ENCODE measurements at places on chromosomes 12 and 14.

DNA sequence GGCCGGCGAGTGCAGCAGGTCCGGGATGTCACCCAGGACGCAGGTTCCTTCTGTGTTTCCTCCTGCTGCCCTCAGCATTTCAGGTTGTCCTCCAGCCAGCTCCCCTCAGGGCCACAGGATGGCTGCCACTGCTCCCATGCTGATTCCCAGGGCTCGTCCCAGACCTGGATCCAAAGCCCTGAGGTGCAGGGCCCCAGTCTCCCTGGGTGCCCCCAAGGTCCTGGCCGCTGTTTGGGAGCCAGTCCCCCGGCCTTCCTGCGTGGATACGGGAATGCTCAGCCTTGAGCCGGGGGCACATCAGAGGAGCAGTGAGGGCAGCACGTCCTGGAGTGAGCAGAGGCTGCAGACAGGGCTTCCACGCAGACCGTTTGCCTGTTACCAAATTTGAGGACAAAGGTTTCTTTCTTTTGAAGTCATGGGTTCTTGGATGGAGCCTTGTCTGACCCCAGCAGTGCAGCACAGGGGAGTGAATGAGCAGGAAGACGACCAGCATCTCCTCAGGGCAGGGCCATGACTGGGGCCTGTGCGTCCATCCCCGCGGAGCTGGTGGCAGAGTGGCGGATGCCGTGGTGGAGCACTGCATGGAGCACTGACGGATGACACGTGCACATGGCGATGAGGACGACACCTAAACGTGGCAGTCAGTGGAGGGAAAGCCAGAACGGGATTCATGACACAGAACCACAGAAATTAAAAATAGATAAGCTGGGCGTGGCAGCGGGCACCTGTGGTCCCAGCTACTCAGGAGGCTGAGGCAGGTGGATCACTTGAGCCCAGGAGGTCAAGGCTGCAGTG lies 12.5 kb upstream of the CACNA2D4 start:
- DNase-seq, result no peak

DNA sequence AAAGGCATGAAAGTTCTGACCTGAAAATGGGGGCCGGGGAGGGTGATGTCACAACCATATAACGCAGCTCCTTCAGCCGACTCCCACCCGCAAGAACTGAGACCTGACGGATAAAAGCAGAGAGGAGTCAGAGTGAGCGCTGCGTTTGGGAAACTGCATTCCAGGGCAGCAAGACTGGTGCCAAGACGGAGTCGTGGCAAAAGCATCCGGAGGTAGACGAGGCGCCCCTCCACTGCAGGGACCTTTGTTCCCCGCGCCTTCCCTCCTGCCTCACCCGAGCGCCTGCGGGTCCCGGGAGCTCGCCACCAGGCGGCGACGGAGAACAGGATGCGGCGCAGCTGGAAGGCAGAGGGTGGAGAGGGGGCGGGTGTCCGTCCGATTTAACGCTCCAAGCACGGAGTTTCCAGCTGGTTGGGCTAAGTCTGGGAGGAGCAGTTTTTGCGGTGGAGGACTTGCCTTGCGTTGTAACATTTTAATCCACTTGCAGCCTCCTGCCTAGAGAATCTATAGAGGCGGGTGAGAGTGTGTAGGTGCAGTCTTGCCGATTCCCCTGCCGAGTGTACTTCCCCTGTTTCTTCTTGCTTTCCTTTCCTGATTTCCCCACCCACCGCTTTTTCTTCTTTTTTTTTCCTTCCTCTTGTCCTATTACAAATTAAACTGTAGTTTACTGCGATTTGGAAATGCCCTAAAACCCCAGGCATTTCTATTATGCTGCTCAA lies 1.2 kb upstream of the CPNE8 start:
- DNase-seq, result peak; percentile 85

DNA sequence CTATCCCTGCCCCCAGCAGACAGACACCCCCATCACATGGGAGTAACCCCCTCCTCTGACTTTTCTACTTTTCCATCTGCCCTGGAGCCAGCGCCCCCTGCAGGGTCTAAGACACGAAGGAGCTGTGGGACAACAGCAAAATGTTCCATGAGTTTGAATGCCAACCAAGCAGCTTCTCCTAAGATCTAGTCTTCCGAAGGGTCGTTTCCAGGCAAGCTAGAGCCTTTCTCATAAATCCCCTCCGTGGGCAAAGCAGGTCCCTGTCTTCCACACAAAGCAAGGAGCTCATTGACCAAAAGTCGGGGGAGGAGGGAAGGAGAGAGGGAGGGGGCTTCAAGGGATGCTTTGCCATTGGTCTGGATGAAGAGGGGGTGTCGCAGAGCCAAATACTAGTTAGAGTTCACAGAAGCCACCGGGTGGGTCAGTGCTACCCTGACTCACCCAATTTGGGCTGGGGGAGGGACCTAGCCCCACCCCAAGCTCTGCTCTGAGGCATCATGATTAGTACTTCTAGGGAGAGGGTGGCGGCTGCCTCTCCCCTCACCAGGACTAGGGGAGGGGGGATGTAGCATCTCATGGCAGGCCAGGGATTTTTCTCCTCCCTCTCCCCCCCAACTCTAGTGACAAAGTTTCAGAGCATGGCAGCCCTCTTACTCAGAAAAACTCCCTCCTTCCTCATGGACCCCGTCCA lies 1.6 kb downstream of the MSI1 start:
- DNase-seq, result no peak

DNA sequence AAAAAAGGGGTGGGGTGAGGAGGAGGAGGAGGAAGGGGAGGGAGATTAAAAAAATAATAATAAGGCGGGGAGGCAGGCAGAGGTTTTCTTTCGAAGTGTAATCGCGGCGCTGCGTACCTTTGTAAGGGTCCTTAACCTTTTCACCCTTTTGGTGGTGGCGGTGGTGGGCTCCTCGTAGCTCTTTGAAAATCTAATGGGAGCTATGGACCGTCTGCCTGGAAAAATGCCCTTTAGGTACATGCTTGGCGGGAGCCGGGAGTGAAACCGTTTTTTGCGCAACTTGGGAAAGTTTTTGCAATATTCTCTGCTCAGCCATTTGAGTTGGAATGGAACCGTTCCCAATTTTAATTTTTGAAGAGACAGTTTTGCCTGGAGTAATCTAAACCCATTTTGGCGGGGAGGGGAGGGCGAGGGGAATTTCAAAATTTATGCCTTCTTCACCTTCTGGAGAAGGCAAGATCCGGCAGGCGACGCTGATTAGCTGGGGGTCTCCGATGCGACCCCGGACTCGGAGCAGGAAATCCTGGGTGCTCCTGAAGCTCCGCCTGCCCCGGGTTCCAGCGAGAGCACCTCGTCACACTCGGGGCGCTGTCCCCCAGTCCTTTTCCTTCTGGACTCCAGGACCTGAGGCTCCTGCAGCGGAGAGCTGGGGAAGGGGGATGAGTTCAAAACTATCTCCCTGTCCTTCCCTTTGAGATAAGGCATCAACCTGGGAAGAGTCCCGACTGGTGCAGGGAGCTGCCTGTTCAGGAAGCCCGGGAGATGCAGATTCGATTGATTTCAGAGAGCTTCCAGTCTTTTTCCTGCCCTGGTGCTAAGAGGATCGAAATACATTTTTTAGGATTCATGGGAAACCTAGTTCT lies 74.6 kb upstream of the TBX5 start:
- DNase-seq, result peak; percentile 24

DNA sequence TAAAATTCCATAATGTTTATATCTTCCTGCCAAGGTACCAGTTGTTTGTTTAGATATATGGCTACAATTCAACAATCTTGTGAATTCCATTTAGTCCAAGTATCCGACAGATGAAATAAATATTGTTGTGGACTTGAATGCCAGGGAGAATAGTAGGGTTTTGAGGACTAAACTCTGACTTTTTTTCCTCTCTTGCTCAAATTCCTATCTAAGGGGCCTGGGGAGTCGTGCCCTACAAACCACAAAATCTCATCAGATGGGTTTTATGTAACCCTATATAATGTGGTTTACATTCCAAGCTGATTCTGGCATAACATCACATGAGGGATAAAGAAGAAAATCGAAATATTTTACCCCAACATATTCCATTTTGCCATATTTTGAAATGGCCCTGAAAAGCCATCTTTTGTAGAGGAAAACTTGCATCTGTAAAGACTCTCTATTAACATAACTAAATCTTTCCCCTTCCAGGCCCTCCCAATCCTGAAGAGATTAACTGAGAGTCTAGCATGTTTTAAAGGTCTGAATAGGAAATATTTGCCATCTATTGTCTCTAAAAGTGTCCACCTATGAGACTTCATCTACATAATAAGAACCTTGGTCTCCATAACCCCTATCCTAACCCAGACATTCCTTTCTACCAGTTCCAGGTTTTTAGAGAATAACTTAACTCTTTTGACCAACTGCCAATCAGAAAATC lies 184.7 kb upstream of the KITLG start:
- DNase-seq, result peak; percentile 90

- no peak for DNase-seq
Measured at GRCh38 chr14:101122237-101123141, 219.0 kb upstream of the RTL1 start.

GRCh38 chr14:59254146-59254910 lies 65.9 kb downstream of the DAAM1 start:
- DNase-seq, result peak; percentile 98

DNA sequence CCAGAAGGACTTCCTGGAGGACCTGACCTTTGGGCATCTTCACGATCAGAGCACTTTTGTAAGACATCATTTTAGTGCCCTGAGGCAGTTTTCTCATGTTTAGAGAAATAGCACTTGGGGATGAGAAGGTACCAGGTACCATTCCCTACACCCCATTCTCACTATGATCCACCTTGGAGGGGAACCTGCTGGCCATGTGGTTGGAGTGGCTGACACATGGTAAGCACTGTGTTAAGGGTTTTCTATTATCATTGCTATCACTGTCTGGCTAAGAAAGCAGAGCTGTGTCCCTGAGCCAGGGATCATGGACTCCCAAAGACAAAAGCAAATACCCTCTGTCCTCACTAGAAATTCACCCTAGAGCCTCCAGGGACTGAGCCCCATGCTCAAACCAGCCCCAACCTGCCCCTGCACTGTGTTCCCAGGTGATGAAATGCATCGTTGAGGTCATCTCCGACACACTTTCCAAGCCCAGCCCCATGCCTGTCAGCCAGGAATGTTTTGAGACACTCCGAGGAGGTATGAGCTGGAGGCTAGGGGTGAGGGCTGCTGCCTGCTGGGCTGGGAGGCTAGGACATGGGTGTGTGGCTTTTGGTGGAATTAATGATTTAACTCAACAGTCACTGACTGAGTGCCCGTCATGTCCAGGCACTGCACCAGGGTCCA lies 3.4 kb downstream of the CHGA start:
- DNase-seq, result no peak

GRCh38 chr14:39847194-39847593 lies 415.0 kb upstream of the FBXO33 start:
- DNase-seq, result no peak

GRCh38 chr12:102095677-102096263 lies 24.1 kb downstream of the NUP37 start:
- peak; percentile 30 for DNase-seq

DNA sequence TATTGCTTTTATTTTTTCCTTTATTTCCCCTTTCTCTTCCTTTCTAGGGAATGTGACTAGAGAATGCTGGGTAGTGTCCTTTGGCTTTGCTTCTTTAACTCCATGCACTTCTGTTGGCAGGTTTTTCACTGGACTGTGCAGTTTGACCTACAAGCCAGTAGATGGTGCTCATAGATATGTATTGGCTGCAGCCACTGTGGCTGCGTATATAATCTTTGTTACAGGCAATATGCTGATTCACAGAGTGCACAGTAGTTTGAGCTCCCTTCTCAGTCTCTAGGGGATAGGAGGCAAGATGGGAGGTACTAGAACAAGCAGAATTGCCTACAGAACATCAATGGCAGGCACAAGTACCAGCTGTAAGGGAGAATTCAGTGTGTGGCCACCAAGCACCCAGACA lies 503.5 kb downstream of the LRFN5 start:
- DNase-seq, result peak; percentile 65

DNA sequence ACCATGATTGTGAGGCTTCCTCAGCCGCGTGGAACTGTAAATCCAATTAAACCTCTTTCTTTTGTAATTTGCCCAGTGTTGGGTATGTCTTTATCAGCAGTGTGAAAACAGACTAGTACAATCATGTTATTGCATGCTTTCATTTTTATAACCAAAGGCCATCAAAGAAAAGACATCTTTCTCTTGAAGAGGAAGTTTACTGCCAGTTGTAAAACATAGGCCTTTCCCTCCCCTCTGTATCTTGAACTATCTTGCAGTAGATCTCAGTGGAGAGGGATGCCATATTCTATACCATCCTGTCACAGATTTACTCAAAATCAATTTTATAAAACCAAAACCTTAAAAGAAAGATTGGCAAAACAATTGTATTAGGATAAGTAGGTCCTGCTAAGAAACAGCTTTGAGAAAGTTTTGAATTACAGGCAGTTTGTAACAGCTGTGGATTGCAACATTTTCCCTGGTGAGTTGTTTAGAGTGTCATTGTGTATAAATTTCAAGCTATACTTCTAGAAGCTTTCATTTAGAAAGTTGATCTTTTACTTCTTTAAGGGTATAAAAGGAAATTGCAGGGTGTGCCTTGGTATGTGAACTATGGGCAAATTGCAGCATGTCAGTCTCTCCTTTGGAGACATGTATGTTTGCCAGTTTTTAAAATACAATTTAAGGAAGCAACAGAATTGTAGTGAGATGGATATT lies 128.0 kb downstream of the ATP23 start:
- peak; percentile 85 for DNase-seq

DNA sequence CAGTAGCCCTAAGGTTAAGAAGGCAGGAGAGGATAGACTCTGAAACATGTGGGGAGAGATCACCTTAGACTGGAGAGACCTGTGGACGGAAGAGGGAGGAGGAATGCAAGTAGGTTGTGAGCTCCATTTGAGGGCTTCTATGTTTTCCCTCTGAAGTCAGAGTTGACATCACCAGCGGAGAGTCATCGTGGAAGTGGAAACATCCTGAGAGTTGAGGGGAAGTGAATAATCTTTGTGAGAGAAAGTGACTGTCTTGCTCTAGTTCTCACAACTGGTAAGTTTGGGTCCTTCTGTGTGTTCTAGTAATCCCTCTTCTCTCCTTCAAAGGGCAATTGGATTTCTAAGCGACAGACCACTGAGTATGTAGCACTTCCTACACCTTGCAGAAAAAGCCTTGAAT lies 103.6 kb upstream of the CCND2 start:
- no peak for DNase-seq
